Vein endothelial cell (primary cell): ENCODE measurements at places on chromosomes 7 and 10. TPM values are rescaled to one million over a fixed set of nuclear protein-coding genes. Genes with fewer than 3 reads are reported as not detected.

GIMAP8 gene
- total RNA-seq, result 49.6 and 68.7 TPM in 2 replicates

RBP4 gene
- total RNA-seq, result not detected in 2 replicates

SPDYE5 gene
- total RNA-seq, result not detected in 2 replicates

KDM7A gene
- total RNA-seq, result 8.1 and 11.4 TPM in 2 replicates

MAT1A gene
- not detected in 2 replicates for total RNA-seq

CUBN gene
- 7.1 and 11.8 TPM in 2 replicates for total RNA-seq

VGF gene
- total RNA-seq, result 0.10 TPM in 1 of 2 replicates, not detected in the other

OPALIN gene
- total RNA-seq, result not detected in 2 replicates

SLC37A3 gene
- total RNA-seq, result 62.4 and 62.5 TPM in 2 replicates

TRPV5 gene
- total RNA-seq, result 0.10 TPM in 1 of 2 replicates, not detected in the other

EVX1 gene
- not detected in 2 replicates for total RNA-seq

IQUB gene
- under 0.01 and 0.38 TPM in 2 replicates for total RNA-seq

MYH16 gene
- 0.33 and 0.38 TPM in 2 replicates for total RNA-seq

TMEM120A gene
- total RNA-seq, result 19.7 and 33.0 TPM in 2 replicates

TMEM196 gene
- total RNA-seq, result not detected in 2 replicates

IL6 gene
- 3.7 and 3.9 TPM in 2 replicates for total RNA-seq

TRIL gene
- total RNA-seq, result 1.8 and 4.2 TPM in 2 replicates

SORBS1 gene
- 1.1 and 1.6 TPM in 2 replicates for total RNA-seq

COL13A1 gene
- 13.1 and 16.7 TPM in 2 replicates for total RNA-seq
